ENCODE measurements at places on chromosomes 1 and 21. TPM values are rescaled to one million over a fixed set of nuclear protein-coding genes. Genes with fewer than 3 reads are reported as not detected.

S100A7A gene
- not detected for total RNA-seq

SPATA6 gene
- 30.8 TPM for total RNA-seq

AURKAIP1 gene
- 53.6 TPM for total RNA-seq

TMEM54 gene
- 36.7 TPM for total RNA-seq

RYR2 gene
- total RNA-seq: 0.16 TPM

AMY1B gene
- not detected for total RNA-seq

CRABP2 gene
- total RNA-seq: 4.7 TPM

TRIM62 gene
- 1.5 TPM for total RNA-seq

KCNJ9 gene
- not detected for total RNA-seq

KIF14 gene
- 1.2 TPM for total RNA-seq

ARPC5 gene
- total RNA-seq: 59.7 TPM

IVNS1ABP gene
- total RNA-seq: 96.7 TPM

NBPF10 gene
- total RNA-seq: 5.1 TPM

TTLL7 gene
- total RNA-seq: 7.7 TPM

RNASEL gene
- total RNA-seq: 14.6 TPM

SPRR3 gene
- not detected for total RNA-seq

KDF1 gene
- total RNA-seq: not detected

LCE1E gene
- total RNA-seq: not detected

AADACL3 gene
- total RNA-seq: not detected

ABCG1 gene
- total RNA-seq: 34.7 TPM

C1QTNF12 gene
- not detected for total RNA-seq

NPR1 gene
- total RNA-seq: 65.9 TPM

PLA2G2D gene
- not detected for total RNA-seq

OR10Z1 gene
- total RNA-seq: not detected

TARBP1 gene
- 17.2 TPM for total RNA-seq

PLA2G2F gene
- not detected for total RNA-seq

MPL gene
- not detected for total RNA-seq

SLAMF8 gene
- total RNA-seq: 17.6 TPM

CELA2A gene
- not detected for total RNA-seq

ABCA4 gene
- total RNA-seq: 0.16 TPM

TGFB2 gene
- total RNA-seq: 0.38 TPM

LAD1 gene
- total RNA-seq: not detected

C4BPB gene
- total RNA-seq: 0.49 TPM

TENT5C gene
- 1.0 TPM for total RNA-seq

UBXN10 gene
- total RNA-seq: 0.68 TPM

FUCA1 gene
- total RNA-seq: 121 TPM

SNIP1 gene
- 18.1 TPM for total RNA-seq

IGSF21 gene
- total RNA-seq: 0.98 TPM

GPR52 gene
- total RNA-seq: 7.2 TPM

ORC1 gene
- total RNA-seq: 0.19 TPM

PDC gene
- total RNA-seq: not detected

MYBPH gene
- total RNA-seq: not detected

SLAMF9 gene
- total RNA-seq: 3.6 TPM

KLHDC7A gene
- 4.7 TPM for total RNA-seq

ADGRL4 gene
- 57.0 TPM for total RNA-seq

CA14 gene
- total RNA-seq: not detected

CA6 gene
- not detected for total RNA-seq

ADAM30 gene
- total RNA-seq: not detected

ZNF648 gene
- 0.17 TPM for total RNA-seq

RAB42 gene
- 11.7 TPM for total RNA-seq

All from subcutaneous adipose tissue (tissue), 4 donors.